Skin of body (tissue), 3 donors: ENCODE measurements at places on chromosomes 6 and 20. TPM values are rescaled to one million over a fixed set of nuclear protein-coding genes. Genes with fewer than 3 reads are reported as not detected.

- DNase-seq: no peak
Observed at GRCh38 chr6:90233994-90234393, 62.6 kb downstream of the BACH2 start.

- no peak for DNase-seq
Observed at GRCh38 chr6:33621711-33622388, 728 bp downstream of the ITPR3 start.

GRCh38 chr20:61355585-61355984, 103.5 kb downstream of the CDH4 start:
- no peak for DNase-seq

DNA sequence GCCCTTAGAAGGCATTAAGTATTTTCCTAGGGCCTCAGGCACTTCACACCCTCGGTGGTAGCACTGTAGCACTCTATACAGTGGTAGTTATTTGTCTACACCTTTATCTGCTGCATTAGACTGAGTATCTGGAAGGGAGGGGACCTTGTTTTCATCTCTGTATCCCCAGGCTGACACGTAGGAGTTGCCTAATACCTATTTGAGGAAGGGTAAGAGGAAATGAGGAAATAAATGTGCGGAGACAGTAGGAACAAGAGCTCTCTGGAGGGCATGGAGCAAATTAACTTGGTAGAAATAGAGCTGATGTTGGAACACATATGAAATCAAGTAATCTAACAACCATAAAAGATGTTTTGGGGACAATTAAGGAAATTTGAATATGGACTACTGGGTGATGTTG, 3.9 kb downstream of the CNPY3 start:
- no peak for DNase-seq

GRCh38 chr6:3585320-3585935, 128.6 kb upstream of the SLC22A23 start:
- peak; percentile 2 for DNase-seq

GRCh38 chr20:10521068-10521831, 86.1 kb downstream of the SLX4IP start:
- DNase-seq: peak; percentile 11

GRCh38 chr20:6651561-6651960, 115.9 kb upstream of the BMP2 start:
- DNase-seq: no peak

DNA sequence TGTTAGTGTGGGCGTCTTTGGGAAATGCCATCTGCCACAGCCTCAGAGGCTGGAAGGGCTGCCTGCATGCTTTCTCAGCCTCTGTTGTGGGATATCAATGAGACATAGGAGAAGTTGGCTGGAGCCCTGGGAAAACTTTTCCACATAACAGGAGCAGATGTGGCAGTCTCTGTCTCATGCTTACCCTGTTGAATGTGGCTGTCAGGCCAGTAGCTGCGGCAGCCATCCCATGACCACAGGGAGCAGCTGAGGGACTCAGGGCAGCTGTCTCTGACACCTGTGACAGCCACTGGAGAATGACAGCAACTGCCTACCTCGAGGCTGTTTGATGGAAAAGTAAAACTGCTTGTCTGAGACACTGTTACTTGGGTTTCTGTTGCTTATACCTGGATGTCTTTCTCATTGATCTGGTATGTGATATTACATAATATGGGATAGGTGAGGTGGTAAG, 64.4 kb downstream of the TULP4 start:
- peak; percentile 55 for DNase-seq

- no peak for DNase-seq
Observed at GRCh38 chr6:7692453-7692784, 33.5 kb upstream of the BMP6 start.

Gene SLC17A3
- not detected for total RNA-seq

Gene CFB
- 2.2 TPM for total RNA-seq

Gene NRSN1
- 0.39 TPM for total RNA-seq
